Gastroesophageal sphincter (tissue), 4 donors: ENCODE measurements at places on chromosomes 3 and 15. TPM values are rescaled to one million over a fixed set of nuclear protein-coding genes. Genes with fewer than 3 reads are reported as not detected.

GRCh38 chr3:52554026-52554755 is 17.8 kb downstream of the UQCC5 start:
- no peak for ATAC-seq

- no peak for ATAC-seq
Observed at GRCh38 chr15:41304149-41304770, 28.1 kb downstream of the OIP5 start.

DNA sequence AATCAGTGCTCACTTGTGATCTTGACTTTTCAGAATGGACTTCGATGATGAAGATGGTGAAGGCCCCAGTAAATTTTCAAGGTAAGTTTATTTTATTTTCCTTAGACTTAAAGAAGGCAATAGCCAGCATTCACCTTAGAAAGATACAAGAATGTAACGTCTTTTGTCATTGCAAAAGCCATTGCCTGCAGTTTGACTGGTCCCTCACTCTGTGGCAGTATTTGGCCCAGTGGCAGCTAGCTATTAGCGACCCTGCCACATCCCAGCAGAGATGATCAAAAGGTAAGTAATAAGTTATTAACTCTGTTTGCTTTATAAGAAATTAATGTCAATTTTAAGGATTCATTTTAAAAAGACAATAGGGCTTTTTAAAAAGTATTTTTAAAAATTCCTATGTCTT is 53.7 kb downstream of the ARNT2 start:
- ATAC-seq, result no peak

- ATAC-seq, result no peak
Observed at GRCh38 chr3:14691239-14691638, 16.3 kb downstream of the C3orf20 start.

DNA sequence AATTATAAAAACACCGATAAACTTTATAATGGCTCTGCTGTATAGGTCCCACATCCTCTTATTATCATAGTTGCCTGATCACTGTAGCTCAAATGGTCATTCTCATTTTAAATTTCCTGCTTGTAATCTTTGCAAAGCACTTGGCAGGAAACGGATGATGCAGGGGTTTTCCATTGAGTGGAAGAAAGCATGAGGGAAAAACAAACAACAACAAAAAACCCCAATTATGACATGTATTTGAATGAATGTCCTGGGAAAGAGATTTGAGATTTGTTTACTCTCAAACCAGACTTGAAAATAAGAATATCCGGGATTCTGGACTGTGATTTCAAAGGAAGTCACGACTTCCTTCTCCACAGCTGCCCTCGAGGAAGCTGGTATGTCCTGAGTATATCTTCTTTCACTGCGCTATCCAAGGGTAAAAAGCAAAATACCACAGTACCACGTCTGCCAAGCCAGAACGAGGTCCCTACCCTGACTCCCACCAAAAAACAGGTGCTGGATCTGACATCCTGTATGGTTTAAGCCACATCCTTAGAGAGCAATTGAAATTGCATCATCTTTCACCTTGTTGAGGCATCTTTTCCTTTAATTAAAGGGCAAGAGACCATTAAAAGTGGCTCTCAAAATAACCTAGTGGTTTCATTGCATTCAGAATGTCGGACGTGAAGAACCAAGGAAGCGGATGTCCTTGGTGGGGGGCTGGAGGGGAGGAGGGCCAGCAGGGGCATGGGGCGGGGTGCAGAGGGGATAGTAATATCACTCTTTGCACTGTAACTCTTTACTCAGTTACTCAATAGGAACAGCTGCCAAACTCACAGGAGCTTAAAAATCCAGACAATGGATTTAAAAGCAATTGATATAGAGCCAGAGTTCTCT is 13.5 kb upstream of the TIPIN start:
- ATAC-seq, result no peak

DNA sequence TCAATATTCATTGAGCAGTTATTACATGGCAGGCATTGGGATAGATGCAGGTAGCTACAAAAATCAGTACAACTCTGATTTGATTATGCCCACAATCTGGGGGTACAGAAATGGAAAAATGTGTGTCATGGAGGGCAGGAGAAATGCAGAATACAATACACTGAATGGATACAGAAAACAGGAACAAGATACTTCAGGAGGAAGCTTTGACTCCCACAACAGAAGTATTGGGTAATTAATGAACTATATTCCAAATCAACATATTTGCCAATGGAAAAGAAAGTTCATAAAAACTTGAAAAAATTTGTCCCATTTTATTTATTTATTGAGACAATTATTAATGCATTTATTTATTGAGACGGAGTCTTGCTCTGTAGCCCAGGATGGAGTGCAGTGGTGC is 207.0 kb downstream of the SUCLG2 start:
- ATAC-seq, result no peak

GRCh38 chr3:134607054-134608022 is 43.5 kb downstream of the KY start:
- ATAC-seq, result no peak

GRCh38 chr3:179410999-179411398 is 40.3 kb downstream of the GNB4 start:
- no peak for ATAC-seq

- no peak for ATAC-seq
Observed at GRCh38 chr15:95503640-95504225, 826.8 kb upstream of the NR2F2 start.

DNA sequence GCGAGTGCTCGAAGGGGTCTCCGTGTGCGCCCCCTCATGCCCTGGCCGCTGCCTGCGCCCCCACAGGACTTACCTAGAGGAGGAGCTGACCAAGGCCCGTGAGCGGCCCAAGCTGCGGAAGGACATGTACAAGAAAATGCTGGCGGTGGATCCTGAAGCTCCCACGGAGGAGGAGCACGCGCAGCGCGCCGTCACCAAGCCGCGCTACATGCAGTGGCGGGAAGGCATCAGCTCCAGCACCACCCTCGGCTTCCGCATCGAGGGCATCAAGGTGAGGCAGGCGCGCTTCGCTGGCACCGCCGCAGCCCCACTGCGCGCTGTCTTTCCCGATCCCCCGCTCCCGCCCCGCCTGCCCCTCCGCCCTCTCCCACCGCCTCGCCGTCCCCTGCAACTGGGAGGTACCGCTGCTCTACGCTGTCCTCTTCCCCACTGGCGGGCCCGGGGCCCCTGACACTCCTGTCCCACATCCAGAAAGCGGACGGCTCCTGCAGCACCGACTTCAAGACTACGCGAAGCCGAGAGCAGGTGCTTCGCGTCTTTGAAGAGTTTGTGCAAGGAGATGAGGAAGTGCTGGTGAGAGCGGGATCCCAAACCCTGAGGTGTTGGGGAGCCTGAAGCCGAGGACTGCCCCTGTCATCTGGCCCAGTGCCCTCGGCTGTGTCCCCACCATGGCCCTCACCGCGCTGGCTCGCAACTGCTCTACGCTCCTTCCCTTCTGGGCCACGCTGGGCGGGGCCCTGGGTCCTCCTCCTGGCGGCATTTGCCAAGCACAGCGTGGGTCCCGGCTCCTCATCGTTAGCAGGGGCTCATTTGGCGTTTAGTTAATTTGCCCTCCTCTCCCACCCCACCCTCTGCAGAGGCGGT is 8.5 kb downstream of the ITPKA start:
- peak; percentile 17 for ATAC-seq

DNA sequence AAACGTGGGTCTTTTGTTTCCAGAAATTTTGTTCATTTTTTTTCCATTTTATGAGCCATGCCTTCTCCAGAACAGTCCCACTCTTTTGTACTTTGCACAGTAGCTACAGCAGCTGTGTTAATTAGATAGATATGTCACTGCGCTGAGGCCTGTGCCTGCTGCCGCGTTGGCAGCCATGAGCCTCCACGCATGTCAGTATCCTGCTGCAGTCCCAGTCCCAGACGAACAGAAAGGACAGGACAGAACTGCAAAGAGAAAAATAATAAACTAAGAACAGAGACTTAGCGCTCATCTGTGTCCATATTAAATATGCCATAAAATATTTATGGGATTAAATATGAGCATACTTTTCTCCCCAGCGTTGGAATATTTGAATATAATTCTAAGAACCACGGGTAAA is 442.4 kb upstream of the RARB start:
- ATAC-seq, result no peak

GRCh38 chr3:15102836-15103235 is 3.9 kb upstream of the RBSN start:
- peak; percentile 26 for ATAC-seq

DNA sequence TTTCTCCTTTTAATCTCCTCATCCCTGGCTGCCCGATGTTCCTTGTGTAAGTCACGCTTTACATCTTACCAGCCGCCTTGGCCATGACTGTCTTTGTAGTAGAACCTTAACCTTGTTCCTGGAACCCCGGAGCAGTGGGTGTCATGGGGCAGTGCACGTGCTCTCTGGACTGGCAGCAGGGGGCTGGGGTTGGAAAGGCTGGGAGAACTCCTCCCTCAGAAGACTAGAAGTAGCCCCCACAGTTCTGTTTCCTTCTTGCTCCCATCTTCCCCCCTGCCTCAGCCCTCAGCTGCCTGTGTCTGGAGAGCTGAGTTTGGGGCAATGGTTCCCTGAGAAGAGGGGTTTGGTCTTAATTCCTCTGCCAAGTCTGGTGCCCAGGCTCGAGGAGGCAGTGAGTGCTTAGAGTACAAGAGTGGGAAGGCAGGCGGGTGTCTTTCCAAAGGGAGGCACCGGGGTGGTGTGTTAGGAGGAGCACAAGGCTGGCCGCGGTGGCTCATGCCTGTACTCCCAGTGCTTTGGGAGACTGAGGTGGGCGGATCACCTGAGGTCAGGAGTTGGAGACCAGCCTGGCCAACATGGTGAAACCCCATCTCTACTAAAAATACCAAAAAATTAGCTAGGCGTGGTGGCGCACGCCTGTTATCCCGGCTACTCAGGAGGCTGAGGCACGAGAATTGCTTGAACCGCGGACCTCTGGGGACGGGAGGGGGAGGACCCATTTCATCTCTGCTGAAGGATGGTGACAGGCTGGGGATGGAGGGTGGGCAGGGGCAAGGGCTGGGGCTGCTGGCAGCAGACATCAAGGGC is 100.4 kb downstream of the VGLL4 start:
- no peak for ATAC-seq

DNA sequence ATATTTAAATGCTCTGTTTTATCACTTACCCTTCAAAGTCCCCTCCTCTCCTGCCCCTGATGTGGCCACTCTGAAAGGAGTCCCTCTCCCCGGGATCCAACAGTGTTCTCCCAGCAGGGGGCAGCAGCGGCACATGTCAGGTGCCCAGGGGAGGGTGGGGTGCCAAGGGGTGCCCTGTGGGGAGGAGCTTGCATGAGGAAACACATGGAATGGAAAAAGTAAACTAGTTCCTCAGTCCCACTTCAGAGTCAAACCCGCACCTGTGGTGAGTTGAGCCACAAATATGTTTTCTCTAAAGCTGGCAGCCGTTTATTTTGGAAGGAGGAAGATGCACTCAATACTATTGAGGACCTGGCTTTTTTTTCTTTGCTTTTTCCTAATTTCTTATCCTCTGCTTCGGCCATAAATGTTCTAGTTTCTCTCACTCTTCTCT is 30.1 kb upstream of the NRROS start:
- ATAC-seq, result peak; percentile 94

DNA sequence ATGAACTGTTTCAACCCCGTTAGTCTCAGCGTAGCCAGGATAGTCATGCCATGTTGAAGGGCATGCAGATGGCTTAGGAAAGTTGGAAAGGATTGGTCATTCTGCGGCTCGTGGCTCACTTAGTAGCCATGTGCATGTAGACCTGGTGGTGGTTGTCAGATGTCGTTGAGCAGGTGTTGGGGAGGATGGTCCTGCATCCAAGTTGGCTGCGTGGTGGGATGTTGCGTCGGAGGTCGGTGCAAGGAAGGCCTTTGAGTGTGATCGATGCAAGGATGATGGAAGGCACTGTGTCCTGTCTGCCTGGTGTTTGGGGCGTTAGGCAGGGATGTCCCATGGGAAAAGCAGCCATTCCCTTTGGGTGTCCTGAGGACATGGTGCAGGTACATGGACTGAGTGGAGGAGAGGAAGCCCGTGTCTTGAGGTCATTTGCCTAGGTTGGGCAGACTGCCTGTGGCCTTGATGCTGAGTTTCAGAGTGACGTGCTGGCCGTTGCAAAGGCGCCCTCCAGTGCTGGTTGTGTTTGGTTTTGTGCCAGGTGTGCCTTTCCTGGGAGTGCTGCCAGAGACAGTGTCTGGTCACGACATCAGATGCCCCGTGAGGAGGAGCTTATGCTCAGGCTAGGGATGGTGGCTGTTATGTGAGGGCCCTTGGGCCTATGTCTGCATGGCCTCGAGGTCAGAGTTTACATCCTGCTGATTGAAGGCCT is 103.4 kb downstream of the SNRPN start:
- no peak for ATAC-seq

DNA sequence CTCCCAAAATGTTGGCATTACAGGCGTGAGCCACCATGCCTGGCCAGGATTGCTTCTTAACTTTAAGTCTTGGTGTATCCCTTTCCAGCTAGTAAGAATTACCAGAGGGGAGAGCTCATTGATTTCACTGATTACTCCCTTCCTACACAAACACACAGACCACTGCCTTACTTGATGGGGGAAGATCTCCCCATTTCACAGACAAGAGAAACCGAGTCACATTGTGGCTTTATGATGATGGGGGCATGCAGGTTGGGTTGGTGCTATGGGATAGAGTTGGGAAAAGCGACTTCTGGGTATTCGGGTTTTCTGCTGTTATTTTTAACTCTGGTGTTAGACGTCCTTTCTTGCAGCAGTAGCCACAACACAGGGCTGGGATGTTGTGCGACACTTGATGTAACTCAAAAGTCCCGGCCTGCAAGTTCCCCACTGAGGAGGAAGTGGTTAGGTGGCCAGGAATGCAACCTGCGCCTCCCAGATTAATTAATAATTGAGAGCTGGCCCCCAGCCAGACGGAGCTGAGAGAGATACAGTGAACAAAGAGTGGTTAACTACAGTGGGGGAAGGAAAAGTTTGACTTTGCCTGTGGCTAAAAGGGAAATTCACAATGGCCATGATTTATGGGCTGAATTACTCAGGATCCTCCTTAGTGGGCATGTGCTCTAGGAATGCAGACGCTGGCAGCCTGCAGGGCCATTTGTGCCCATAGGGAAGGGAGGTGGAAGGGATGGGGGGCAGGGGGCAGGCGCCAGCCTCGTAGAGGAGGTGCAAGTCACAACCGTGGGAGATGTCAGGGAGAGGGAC is 63.6 kb downstream of the SMAD6 start:
- no peak for ATAC-seq

DNA sequence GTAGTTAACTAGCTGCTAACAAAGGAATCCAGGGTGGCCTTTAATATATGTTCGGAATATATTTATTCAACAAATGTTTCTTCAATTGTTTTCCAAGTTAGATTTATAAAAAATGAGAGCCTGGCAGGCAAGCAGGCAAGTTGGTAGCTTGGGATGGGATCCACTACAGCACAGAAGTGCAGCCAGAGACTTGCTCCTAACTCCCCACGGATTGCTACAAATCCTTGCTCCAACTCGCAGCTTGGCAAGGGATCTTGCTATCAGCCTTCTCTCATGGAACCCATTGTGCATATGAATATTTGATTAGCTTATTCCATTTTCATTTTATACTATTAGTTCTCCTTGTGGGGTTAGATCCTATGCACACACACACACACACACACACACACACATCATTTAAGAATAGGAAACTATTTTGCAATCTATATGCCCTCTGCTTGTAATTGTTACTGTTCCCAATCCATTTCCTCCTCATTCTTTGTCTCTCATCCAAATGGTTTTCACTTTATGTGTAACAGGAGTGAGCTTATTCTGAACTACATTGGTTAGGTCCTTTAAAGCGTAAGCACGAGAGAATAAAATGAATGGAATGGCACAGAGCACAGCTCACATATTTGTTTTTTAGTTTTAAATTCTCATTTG is 505.6 kb downstream of the LPP start:
- ATAC-seq, result no peak

The GUCA1C gene
- total RNA-seq, result not detected

The HERC2 gene
- total RNA-seq, result 65.5 TPM

The PSTPIP1 gene
- 18.2 TPM for total RNA-seq

The GOLGA8M gene
- total RNA-seq, result 0.94 TPM

The SERPINI1 gene
- 1.6 TPM for total RNA-seq

The OTOL1 gene
- not detected for total RNA-seq

The PLA2G4E gene
- total RNA-seq, result not detected
